ENCODE measurements at places on chromosomes 3 and 15.

GRCh38 chr3:152192050-152192449 is 76.7 kb upstream of the MBNL1 start:
- DNase-seq: no peak

DNA sequence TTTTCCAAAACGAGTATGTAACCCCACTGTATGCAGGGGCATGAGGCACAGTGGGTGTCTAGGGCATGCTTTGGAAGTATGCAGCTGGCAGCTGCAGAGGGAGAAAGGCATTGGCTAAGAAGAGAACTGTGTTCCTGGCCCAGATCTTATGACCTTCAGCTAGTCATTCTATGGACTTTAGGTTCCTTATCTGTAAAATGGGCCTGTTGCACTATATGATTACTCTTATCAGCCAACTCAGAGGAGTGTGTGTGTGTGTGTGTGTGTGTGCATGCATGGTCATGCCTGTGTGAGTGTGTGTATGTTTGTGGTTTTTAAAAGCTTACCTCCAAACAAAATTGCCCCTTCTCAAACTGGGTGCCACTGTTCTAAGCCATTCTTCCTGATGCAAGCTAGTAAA is 27.4 kb upstream of the CHST2 start:
- DNase-seq: no peak

- DNase-seq: no peak
These were observed 27.1 kb downstream of the KY start for GRCh38 chr3:134623615-134624245.

DNA sequence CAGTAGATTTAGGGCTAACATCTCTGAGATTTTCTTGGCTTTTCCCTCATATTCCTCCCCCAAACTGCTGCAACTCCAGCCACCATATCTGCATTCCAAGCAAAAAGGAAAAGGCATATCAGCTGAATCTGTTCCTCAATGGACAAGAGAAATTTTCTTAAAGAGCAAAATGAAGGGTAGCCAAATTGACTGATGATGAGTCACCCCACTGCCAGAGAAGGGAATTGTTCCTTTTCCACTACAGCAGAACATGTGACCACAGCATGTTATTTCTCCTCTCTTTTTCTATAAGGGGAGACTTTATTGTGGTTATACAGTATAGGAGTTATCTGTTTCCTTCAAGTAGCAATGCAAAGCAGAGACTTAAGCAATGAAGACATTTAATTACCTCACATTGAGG is 172.5 kb downstream of the MTHFS start:
- DNase-seq: no peak

DNA sequence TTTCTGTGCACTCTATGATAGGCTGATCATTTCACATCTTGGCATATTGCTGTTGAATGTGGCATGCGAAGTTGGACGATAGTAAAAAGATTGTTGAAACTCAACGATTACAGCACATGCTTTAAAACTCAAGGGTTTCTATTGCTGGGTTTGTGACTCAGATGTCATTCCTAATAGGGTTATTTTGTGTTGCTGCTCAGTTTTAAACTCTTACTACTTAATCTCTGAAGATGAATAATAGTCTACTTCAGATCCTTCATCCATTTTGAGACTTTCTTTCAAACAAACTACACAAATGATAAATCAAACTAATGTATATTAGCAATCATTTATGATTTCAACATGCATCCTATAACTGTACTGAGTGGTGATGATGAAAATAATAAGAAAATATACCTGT is 71.3 kb upstream of the MBNL1 start:
- no peak for DNase-seq

GRCh38 chr3:42129014-42129953 is 38.1 kb downstream of the TRAK1 start:
- DNase-seq: no peak

- no peak for DNase-seq
These were observed 284.4 kb upstream of the WNT5A start for GRCh38 chr3:55771503-55771902.

DNA sequence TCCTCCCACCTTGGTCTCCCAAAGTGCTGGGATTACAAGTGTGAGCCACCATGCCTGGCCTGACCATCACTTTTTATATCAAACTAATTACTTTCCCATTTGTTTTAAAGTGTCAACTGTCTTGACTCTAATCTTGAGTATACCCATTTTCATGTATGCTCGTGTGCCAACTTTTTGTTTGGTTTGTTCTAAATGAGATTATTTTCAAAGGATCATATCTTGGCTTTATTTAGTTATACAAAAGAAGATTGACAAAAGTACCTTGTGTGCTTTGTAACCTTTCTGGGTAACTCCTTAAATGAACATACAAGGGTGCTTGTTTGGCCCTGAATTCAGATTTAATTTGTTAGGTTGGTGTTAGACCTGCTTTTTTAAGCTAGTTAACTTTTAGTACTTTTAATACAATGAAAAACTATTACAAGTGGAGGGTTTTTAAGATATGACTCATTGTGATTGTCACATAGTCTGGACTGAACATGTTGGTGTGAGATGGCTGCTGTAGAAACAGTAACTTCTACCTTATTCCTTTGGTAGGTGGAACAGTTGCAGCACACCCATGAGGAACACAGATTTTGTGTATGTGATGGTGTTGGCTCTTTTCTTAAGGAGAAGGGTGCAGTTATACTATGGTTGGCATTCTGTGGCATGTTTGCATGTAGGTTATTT is 10.7 kb downstream of the KIF23 start:
- no peak for DNase-seq
